ENCODE measurements at places on chromosomes 13 and 19.

DNA sequence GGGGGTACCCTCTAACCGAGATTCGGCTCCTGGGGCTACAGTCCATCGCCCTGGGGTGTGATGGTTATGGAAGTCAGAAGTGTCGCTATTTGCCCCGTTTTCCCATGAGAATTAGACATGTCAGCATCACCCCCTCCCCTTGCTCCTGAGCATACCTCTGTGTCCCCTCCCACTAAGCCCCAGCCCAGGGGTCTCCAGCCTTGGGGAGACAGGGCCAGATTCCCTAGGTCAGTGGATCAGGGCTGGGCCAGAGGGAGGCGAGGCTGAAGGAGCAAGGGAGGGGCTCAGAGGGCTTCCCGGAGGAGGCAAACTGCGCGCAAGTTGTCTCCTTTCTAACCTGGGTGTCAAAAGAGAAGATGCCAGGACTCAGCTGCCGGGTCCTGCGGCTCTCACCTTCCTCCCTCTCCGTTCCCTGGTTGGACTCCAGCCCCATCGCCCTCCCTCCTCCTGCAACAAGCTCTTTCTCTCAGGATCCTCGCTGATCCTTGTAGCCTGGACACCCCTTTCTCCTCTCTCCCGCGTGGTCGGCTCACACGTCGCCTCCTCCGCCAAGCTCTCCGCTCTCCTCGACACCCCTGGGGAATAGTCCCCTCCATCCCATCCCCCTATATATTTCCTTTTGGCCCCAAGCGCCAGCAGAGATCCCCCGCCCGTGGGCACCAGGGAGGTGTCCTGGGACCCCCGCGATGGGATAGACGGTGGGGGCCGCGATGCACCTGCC, 459 bp upstream of the TMEM59L start:
- DNase-seq: no peak

DNA sequence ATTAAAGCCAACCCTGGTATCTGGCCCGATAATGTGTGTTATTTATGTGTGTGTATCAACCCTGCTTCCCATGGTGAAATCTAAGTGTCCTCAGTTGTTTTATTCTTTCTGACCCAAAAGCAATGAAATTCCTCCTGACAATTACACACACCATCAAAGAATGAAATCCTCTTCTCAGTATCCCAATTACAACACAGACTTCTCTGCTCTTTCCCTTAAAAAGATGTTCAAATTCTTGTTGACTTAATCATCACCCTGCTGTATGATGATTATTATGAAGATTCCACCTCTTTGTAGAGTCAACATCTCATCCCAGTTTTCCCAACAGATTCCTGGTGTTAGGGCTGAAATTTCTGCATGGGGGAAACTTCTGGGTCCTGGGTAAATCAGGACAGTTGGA, 8.9 kb upstream of the TRPC4 start:
- DNase-seq: no peak

DNA sequence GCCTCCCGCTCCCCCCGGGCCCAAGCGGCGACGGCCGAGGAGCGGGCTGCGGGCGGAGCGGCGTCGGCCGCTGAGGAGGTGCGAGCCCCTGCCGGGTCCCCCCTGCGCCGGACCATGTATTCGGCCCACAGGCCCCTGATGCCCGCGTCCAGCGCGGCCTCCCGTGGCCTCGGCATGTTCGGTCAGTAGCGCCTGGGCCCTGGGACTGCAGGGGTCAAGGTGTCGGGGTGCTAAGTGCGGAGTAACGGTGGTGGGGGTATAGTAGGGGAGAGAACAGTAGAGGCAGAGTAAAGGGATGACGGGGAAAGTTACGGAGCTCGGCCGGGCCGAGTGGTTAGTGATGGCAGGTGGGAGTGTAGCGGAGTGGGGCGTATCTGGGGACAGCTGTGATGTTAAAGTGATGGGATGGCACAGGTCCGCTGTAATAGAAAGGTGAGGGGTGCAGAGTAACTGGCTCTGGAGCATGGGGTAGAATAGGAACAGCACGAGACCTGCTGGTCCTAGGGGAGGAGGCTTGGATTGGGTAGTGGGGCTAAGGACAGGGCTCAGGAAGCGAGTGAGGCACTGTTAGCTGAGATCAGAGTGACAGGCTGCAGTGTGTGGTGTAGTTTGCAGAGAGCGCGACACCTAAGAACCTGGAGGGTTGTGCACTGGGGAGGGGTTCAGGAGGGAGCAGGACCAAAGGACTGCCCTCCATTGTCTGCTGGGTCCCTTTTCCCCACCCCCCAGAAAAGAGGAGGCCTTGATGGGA, 15.7 kb downstream of the CIC start:
- peak; percentile 19 for DNase-seq

DNA sequence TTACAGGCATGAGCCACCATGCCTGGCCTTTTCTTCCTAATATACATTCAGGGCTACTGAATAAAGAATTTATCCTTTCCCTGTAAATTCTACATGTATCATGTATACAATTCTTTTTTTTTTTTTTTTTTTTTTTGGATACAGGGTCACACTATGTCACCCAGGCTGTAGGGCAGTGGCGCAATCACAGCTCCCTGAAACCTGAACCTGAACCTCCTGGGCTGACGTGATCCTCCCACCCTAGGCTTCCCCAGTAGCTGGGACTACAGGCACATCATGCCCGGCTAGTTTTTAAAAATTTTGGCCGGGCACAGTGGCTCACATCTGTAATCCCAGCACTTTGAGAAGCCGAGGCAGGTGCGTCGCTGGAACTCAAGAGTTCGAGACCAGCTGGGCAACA, 6.5 kb upstream of the SLC44A2 start:
- no peak for DNase-seq

DNA sequence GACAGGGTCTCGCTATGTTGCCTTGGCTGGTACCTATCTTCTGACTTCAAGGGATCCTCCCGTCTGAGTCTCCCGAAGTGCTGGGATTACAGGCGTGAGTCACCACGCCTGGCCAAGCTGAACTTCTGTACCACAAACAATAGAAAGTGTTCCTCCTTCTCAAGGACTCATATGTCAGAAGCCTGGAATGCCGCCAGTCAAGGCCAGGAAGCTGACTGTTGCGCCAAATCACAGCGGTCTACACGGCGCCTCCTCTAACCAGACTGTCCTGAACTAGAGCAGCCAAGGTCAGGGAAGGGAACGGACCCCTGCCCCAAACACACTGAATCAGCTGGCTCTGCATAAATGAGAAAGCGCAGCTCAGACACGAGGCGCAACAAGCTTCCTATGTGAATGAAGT, 14.6 kb downstream of the RAB20 start:
- peak; percentile 32 for DNase-seq

DNA sequence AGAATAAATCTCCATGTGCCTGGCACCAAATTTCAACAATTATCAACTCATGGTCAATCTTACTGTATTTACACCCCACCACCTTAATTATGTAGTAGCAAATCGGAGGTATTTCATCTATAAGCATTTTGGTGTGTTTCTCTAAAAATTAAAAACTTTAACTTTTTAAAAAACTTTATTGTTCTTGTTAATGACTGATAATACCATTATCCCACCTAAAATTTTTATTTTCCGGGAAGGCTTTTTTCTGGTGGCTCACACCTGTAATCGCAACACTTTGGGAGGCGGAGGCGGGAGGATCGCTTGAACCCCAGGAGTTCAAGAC, 453 bp upstream of the PDCD2L start:
- no peak for DNase-seq

DNA sequence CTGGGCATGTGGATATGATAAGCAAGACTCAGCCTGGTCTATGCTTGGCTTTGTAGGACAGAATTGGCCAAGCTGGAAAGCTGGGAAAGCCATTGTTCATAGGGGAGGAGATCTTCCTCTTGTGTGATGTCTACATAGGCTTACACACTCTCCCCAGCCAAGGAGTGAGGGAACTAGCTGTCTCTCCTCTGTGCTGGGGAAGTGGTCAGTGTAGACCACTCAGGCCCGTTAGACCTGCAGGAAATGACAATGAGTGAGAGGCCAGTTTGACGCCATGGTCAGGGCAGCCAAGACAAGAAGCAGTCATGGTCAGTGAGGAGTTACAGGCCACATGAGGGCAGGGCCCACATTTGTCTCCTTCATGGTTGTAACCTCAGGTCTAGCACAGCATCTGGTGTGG, 159.1 kb upstream of the KL start:
- no peak for DNase-seq

GRCh38 chr19:2294687-2295335, 12.8 kb upstream of the PEAK3 start:
- no peak for DNase-seq

DNA sequence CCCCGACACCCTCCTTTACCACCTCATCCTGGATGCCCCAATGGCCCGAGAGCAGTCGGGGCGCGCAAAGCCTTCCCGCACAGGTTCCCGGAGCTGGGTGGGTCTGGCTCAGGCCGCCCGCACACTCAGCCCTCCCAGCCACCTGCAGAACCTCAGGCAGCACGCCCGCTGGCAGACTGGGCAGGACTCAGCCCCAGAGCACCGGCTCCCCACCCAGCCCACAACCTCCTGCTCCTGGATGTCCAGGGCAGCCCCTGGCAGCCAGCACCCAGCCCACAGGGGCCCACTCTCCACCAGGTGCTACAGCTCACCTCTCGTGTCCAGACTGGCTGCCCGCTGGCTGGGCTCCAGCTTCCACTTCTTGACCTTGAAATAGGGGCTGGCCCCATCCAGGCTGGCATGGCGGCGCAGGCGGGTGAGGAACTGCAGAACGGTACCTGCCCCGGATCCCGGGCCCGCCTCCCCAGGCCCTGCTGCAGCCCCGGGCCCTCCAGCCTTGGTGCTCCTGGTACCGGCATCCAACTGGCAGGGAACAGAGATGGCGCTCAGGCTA, 4.6 kb downstream of the CBARP start:
- DNase-seq: no peak

GRCh38 chr19:3266792-3267514, 42.5 kb downstream of the CELF5 start:
- no peak for DNase-seq

DNA sequence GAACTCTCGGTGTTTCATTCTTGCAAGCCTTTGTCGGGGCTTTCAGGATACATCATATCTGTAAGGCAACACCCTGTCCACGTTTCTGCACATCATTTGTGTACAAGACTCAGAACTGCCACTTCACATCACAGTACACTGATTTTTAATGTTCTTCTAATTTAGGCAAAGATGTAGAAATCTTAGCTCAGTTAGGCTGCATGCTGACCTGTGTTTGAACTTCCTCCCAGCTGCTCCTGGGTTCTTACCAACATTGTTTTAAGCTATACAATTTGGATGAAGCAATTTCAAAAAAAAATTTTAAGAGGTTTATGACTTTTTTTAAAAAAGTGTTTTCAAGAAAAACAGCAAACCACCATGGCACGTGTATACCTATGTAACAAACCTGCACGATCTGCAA, 1047.9 kb upstream of the SLC10A2 start:
- peak; percentile 81 for DNase-seq

- peak; percentile 83 for DNase-seq
Measured at GRCh38 chr13:21074546-21074945, 13.2 kb upstream of the LATS2 start.

- DNase-seq: no peak
Measured at GRCh38 chr19:32168111-32168510, 177.3 kb upstream of the ZNF507 start.

DNA sequence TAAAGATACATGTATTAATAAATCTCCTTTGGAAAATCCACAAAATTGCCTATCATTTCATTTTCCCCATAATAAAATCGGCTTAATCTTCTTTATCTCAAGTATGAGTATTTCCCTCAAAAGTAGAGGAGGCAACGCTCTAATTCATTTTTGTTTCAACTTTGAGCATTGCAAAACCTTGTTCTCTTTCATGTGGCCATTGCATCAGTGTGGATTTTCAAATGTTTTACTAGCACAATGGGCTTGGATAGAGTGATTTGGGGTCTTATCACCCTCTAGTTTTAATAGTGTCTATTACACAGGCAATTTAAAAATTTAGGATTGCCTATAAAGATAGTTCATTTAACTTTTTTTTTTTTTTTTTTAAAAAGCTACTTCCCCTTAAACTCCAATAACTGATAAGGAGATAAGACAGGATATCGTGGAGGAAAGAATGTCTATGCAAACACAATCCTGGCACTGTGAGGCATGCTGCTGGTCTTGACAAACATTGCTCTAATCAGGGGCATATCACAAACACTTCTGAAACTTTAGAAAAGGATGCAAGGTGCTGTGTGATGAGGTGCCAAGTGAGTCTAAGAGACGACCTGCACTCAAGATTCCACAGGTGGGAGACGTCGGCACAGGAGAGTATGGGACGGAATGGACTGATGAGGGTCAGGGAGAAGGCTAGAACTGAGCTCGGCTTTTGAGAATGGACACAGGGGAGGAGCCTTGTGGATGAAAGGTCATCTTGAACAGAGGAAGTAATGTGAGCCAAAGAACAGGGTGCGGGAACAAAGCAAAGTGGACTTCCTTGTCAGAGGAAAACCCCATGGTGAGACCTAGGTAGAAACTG, 199.7 kb downstream of the IRS2 start:
- no peak for DNase-seq

GRCh38 chr19:41617941-41618730, 8.7 kb downstream of the CEACAM4 start:
- no peak for DNase-seq

GRCh38 chr19:48836089-48837017, at the start of gene HSD17B14:
Gene HSD17B14, minus strand, starts transcription at chr19:48836491. Its CDS starts 80 bp downstream, at chr19:48836411.
- no peak for DNase-seq

GRCh38 chr13:90824032-90824431, 523.5 kb upstream of the MIR17HG start:
- DNase-seq: no peak

DNA sequence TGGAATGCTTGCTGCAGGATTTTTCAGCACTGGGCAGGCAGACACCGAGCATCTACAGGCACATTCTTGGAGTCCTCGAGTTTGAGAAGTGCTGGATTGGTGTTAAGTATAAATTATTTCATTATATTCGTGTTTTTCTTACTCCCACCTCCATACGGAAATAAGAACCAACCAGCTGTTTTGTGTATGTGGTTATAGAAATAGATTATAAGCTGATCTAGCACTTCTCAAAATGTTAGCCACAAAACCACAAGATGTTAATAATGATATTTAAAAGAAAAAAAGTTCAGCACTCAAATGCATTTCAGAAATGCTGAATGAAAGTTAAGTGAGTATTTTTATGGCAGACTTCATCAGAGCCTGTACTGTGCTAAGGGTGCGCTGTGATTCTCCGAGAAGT, 24.0 kb upstream of the TEX29 start:
- DNase-seq: no peak

DNA sequence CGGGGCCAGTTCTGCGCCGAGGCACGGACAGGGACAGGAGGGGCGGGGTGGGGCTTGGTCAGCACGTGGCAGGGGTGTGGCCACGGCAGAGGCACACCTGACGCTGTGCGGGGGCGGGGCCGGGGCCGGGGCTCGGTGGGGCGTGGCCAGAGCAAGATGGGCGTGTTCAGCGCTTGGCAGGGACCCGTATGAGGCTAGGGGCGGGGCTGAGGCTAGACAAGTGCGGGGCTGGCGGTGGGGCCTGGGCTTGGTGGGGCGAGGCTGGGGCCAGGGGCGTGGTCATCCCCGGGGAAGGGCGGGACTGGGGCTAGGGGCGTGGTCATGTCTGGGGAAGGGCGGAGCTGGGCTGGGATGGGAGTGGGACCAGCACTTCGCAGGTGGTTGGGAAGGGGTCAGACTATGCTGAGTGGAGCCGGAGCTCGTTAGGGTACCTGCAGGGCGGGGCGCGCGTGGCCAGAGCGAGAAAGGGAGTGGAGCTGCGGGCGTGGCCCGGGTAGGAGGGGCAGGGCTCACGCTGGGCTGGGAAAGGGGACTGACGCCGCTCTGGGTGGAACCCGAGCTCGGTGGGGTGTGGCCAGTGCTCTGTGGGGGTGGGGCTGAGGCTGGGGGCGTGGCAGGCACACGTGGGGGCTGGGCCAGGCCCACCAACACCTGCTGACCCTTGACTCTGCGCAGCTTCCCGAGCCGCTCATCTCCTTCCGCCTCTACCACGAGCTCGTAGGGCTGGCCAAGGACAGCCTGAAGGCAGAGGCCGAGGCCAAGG, 12.8 kb downstream of the POLR2E start:
- DNase-seq: peak; percentile 85

GRCh38 chr13:98632961-98633360, 56.1 kb upstream of the STK24 start:
- no peak for DNase-seq

Measured in lung (tissue), 17 donors.